Inflammatory macrophage treated with lipopolysaccharide for 4 hours (primary cell): ENCODE measurements at places on chromosomes 2 and 18.

GRCh38 chr2:198063242-198063641, 258.8 kb downstream of the PLCL1 start:
- DNase-seq, result no peak

GRCh38 chr18:57771193-57771592, 31.9 kb downstream of the ATP8B1 start:
- peak; percentile 82 for DNase-seq

DNA sequence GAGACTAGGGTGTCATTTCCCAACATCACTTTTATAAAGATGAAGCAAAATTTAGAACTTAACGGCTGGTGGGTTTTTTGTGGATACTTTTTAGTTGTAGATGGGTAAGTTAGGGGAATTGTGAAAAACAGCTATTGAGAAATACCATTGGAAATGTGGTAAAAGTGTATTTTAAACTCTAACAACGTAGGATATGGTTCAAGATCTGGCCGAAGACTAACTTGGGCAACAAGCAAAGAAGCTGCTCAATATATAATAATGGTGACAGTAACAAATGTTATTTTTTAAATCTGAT, 1.6 kb downstream of the DNAH7 start:
- no peak for DNase-seq

DNA sequence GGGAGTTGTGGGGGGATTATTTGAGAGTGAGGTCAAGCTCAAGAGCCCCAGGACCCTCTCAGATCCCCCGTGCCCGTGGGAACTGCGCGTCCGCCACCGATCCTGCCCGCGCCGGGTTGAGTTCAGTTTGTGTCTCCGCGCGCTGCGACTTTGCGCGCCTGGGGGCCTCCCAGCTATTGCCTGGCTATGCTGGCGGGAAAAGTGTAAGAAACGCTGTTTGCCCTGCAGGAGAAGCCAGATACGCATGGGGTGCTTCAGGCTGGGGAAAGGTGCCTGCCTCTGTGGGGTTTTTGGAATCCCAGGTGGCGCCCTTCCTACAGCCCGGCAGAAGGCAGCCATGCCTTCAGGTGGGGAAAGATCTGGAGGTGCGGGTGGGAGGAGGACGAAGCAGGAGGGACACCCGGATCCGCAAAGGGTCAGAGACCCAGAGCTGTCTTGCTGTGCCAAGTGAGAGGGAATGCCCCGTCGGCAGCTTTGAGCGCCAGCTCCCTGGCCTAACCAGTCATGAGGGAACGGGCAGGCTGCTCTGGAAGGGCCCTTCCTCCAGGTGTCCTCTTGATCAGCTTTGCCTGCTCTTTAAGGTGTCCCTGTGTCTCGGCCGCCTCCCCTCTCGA, 22.5 kb downstream of the TEX44 start:
- no peak for DNase-seq

DNA sequence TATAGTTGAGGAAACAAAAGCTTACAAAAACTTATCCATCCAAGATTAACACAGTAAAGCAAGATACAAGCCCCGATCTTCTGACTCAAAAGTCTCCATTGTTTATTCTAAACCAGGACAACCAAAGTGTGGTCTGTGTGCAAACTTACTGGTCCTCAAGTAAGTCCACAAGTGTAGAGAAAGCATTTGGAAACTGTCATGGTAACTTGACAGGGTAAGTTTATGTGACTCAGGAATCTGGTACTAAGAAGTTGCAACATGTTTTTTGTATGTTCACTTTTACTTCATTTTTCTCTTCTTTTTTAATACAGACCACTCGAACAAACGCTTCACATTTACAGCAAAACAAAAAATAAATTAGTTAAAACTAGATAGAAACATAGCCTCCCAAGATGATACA, 9.4 kb downstream of the MBD2 start:
- peak; percentile 44 for DNase-seq

DNA sequence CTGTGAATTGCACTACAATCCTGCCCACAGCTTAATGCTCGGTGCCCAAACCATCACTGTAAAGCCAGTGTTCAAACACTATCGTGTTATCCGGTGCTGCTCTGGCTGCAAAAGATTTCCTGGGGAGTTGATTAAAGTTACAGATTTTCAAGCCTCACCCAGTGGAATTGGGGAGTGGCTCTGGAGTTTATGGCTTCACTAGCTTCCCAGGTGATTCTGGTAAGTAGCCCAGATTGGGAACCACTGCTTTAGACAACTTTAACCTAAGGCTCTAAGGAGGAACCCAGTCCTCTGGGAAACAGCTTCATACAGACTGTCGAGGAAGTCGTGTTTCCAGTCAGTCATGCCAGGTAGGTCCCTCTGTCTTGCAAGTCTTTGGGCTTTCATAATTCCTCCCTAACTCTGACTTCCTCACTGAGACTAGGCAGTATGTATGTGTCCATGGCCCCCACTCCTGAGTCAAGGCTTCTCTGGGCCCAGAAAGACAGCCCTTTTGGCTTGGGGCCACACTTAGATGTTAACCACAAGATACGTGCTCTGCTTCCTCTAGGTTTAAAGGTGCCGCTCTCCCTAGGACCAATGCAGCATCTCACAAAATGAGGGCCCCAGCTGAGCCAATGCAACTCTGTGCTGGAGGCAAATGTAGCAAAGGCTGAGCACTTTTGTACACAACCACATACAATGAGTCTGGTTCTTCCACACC, 299.7 kb downstream of the PRKCE start:
- DNase-seq, result no peak

DNA sequence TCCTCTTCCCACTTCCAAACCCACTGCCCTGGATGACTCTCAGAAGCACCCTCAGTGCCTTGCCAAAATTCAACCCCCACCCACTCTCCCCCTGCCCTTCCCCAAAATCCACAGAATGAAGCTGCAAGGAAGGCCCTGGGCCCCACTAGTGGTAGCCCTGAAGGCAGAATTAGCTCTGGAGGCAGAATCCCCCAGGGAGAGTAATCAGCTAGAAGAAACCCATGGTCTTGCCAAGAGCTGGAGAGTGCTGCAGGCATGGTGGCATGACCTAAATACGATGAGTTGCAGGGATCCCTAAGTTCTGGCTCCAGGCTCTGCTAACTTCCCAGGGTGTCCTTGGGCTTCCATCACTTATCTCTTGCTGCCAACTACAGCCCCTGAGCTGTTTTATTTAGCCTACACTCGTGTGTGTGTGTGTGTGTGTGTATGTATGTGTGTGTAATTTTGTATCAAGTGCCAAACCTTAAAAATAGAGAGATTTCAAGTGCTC, 7.9 kb downstream of the GAD1 start:
- no peak for DNase-seq

- DNase-seq, result no peak
Measured at GRCh38 chr2:169797601-169798000, 1.1 kb upstream of the SSB start.

DNA sequence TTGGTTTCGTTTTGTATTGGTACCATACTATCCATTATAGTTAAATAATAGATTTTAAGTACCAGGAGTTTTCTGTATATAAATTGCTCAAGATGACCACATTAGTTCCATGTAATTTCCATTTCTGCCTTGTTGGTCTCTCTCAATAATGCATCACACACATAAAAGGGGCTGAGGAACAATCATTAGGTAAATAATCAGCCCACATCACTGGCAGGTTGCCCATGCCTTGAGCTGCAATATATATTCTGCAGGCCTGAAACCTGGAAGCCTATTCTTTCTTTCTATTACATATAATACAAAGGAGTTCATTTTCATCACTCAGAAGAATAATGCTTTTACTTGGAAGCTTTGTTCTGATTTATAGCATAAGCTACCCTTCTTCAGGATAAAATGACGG, 616.1 kb upstream of the PKDCC start:
- no peak for DNase-seq

DNA sequence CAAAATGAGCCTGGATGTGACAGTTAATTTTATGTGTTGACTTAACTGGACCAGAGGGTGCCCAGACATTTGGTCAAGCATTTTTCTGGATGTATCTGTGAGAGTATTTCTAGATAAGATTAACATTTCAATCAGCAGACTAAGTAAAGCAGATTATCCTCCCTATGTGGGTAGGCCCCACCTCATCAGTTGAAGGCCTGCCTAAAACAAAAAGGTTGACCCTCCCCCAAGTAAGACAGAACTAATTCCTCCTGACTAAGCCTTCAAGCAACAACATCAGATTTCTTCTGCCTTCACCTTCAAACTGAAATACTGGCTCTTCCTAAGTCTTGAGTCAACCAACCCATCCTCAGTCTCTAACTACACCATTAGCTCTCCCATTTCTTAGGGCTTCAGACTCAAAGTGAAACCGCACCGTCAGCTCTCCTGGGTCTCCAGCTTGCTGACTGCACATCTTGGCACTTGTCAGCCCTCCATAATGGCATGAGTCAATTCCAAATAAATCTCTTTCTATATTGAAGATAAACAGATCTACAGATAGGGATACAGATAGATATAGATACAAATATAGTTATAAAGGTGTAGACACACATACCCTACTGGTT, 47.9 kb downstream of the MEMO1 start:
- peak; percentile 45 for DNase-seq

GRCh38 chr18:71403501-71403900, 1114.7 kb downstream of the SOCS6 start:
- no peak for DNase-seq
